ENCODE measurements at places on chromosomes 1 and 21.

DNA sequence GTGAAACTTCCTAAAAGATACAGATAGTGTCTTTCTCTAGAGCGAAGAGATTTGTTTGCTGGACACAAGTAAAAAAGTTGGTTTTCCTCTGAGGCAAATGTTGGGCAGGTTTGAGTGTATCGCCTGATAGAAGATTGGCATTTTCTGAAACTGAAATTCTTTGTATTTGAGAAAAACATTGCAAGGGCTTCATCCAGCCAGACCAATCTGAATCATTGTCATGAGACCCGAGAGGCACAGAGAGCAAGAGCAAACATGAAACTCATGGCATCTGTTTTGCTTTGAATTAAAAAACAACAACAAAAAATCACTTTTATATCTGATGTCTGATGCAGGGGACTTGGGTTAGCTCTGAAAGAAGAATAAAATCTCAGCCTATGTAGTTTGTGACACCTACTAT, 379.3 kb upstream of the NCAM2 start:
- no peak for DNase-seq

GRCh38 chr1:68213843-68214242, 18.5 kb downstream of the WLS start:
- no peak for DNase-seq

DNA sequence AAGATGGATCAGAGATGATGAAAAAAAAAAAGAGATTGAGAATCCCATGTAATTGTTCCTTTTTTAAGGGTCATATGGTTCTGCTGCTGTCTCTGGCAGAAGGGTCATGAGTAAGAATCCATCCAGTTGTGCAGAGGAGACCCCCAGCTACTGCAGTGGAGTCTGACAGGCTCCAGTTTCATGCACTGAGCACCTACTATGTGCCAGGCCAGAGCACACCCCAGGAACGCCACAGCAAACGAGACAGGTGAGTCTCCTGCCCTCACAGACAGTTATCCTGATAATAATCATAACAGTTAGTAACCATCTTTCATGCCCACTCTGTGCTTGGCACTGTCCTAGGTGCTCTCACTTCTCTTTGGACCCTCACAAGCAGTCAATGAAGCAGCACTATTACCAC, 420.0 kb downstream of the MATN1 start:
- no peak for DNase-seq

DNA sequence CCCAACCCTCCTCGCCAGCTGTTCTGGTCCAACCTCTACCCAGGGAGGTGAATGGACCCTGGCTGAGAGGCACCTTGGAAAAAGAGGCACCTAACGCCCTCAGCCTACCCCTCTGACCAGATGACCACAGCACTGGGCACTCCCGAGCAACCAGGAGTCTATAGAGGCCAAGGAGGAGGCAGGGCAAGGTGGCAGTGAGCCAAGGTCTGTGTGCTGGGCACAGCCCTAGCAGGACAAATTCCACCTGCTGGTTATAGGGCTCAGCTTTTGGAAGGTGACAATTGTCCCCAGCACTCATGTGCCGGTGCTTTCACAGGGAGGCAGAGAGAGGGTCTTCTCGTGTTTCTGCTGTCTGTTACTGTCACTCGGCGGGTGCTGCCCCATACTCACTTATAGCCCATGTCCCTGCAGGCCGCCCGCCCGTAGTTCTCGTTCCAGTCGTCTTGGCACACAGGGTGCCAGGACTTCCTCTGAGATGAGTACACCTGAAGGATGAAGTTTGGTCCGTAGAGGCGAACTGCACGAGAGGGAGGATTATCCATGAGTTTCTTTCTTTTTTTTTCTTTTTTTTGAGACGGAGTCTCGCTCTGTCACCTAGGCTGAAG, 27.8 kb downstream of the TMPRSS2 start:
- no peak for DNase-seq

DNA sequence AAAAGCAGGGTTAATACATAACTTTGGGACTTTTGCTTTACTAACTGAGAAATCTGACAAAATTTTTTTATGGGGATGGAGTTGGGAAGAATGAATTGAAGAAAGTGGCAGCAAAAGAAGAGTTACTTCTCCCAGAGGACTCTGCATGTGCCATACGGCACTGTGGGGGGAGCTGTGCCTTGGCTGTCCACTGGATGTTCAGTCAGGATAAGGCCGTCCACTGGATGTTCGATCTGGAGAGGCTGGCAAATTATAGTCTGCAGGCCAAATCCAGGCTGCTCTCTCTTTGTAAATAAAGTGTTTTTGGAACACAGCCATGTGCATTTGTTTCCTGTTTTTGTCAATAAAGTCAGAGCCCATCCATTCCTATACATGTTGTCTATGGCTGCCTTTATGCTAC, 4.5 kb upstream of the MAP3K7CL start:
- no peak for DNase-seq

DNA sequence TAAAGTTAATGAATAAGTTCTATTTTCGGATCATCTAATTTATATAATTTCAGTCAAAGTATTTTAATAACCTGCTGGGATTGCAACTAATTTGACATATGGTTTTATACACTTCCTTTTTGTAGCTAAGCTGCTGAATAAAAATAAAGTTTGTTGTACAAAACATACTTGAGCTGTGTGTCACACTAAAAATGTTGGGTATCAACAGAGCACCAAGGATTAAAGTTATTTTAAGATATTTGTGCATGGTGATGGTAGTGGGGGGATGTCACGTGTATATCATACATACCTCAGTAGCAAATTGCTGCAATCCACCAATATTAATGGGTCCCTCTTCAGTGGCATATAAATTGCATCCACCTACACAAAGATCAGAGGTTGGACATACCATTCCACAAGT, 199.6 kb downstream of the DPYD start:
- no peak for DNase-seq

GRCh38 chr1:206885341-206886060, 11.7 kb upstream of the IL24 start:
- no peak for DNase-seq

- DNase-seq, result no peak
Observed at GRCh38 chr21:31520561-31521098, 138.9 kb upstream of the SOD1 start.

DNA sequence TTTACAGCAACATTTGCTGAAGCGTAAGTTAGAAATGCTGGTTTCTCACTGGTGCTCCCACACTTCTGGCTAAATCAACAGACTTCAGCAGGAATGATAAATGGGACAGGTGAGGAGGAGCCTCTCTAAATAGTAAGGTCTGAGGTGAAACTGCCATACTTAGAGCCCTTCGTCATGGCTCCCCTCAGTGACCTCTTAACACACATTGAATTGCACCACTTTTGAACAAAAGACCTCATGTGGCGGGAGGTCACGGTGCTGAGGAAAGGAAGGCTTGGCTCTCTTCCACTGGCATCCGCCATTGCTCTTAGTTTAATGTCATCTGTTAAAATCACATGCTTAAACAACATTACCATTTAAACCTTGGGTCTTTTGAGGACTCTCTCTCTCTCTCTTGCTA, 3.4 kb downstream of the MAP3K7CL start:
- DNase-seq, result no peak

GRCh38 chr1:112713466-112714312, 1.4 kb downstream of the PPM1J start:
- DNase-seq, result no peak

DNA sequence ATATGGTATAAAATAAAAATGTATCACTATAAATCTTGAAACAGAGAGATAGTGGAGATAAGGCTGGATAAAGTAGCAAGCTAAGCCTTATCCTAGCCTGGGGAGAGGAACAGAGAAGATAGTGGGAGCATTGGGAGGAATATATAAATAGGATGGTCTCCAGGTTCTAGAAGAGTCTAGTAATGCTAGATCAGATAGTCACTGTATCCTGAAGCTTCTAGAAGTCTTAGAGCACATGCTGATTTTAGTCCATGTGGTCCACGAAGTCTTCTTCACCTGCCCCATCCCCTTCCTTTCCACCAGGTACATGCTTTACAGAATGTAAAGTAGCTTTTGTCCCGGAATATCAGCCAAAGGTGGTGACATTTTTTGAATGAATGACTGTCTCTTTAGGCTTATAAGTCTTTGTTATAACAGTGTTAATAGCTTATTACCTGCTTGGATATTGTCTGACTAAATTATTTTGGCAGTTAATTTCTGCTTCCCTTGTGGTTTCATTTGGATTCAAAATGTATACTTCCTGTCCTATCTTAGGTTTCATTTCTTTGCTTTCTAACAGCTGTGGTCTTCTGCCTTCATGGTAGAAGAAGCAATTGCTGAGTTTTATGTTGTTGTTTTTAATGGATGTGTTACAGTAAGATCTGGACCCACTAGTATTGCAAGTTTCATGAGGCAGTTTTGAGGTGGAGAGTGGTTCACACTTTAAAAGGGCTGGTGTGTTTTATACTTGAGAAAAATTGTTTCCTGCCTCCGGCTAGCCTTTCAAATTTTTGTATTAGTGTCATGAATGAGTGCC, 5.9 kb downstream of the SMG7 start:
- DNase-seq, result no peak

- DNase-seq, result no peak
Observed at GRCh38 chr1:56441601-56442000, 137.8 kb downstream of the PLPP3 start.

DNA sequence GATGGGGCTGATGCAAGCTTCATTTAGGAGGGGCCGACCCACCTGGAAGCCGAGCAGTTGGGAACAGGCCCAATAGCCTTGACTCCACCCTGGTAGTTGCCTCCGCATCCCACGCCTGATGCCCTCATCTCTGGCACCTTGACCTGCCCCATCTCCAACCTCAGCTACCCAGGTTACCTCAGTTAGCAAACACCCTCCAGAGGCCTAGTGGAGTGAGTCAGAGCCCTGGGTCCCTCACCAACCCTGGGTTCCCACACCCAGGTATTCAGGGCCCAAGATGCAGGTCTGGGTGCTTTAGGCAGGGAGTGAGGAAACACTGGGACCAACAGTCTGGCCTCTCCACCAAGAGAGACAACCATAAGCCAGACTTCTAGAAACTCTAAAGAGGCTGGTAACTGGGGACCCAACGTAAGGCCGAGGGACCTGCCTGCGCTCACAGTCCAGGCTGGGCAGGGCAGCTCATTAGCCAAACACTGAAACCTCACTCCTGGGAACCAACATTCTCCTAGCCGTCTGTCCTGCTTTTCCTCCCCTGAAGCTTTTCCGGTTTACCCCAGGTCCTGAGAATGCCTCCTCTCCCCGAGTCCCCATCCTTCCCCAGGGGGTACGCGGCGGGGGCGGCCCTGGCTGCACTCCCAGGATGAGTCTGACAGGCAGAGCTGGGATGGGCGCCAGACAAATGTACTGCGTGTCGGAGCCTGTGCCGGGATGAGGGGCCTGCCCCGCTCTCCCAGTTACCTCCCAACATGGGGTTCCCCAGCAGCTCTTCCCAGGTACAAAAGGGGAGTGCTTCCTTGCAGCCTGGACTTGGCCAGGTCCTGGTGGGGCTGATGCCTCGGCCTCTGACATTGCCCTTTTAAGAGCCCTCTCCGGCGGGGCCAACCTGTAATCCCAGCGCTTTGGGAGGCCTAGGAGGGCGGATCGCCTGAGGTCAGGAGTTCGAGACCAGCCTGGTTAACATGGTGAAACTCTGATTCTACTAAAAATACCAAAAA, 8.9 kb upstream of the CELSR2 start:
- no peak for DNase-seq

DNA sequence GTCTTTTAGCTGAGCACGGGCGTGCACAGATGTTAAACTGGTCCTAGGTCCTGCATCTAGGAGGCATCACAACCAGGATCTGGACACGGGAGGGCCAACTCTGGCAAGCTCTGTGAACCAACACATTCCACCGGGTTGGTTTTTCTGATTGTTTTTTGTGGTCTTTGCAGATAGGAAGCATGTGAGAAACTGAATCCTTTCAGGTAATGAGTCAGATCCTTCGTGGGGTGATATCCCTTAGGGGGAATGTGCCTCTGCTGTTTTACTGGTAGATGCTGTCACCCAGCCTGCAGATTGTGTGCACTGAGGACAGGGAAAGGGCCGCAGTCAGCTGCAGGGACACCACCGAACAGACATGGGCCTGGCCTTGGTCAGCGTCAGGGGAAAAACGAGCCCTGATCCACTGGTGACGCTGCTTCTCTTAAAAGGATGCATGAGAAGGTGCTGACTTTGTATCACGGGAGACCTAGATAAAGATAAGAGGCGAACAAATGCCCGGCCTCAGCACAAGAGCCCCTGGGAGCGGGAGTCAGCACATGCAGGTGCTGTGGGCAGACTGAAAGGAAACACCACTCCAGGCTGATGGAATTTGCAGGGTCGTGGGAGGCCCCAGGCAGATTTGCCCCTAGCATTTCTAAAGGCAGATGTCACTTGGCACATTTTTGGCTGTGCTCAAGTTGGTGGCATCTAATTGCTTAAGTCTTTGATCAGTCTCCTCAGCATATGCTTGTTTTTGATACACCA, 51.1 kb downstream of the DOP1B start:
- DNase-seq, result no peak

DNA sequence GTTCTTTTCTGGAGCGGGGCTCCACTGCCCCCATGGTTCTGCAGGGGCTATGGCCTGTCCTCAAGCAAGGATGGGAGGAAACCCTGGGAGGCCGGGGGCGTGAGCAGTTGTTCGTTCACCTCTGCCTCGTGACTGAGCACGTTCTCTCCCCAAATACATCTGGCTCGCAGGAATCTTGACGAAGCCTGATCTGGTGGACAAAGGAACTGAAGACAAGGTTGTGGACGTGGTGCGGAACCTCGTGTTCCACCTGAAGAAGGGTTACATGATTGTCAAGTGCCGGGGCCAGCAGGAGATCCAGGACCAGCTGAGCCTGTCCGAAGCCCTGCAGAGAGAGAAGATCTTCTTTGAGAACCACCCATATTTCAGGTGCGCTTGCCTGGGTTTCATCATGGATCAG, 15.5 kb downstream of the MX1 start:
- DNase-seq, result no peak

DNA sequence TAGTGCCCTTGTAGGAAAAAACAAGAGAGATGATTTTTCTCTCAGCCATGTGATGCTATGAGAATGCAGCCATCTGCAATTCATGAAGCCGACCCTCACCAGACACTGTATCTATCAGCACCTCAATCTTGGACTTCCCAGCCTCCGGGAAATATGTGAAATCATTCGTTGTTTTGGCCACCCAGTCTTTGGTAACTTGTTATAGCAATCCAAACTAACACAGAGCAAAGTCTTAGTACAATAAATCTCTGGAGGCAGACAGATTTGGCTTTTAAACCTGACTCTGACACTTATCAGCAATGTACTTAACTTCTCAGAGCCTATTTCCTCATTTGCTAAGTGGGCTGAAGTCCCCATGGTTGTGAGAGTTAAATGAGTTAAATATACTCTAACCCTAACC, 5.1 kb upstream of the MED18 start:
- no peak for DNase-seq

DNA sequence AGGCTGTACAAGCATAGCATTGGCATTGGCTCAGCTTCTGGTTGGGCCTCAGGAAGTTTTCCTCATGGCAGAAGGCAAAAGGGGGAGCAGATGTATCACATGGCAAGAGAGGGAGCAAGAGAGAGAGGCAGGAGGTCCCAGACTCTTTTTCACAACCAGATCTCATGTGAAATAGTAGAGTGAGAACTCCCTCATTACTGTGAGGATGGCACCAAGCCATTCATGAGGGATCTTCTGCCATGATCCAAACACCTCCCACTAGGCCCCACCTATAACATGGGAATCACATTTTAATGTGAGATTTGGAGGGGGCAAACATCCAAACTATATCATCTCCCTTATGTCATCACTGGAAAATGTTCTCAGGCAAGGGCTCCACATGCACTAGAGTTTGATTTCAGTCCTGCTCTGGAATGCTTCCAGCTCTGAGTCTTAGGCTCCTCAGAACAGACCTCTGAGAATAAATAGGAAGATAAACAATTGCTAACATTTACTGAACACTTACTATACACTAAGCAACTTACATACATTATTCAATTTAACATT, 39.4 kb upstream of the VTCN1 start:
- no peak for DNase-seq

Data from T-helper 1 cell (primary cell).